ENCODE measurements at places on chromosomes 6 and 20.

DNA sequence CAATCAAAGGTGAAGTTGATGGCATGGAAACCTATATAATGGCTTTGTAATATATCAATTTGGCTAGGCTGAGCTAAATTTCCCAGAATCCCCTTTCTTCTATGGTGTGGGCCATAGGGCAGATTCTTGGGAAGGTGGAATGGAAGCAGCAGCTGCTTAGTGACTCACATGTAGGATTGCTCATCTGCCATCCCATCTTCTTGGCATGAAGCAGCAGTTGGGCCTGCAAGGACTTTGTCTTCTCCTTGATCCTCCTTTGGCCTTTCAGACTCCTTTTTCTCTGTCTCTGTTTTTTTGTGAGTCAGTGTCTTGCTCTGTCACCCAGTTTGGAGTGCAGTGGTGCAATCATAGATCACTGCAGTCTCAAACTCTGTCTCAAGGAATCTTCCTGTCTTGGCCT, 52.6 kb upstream of the CEP162 start:
- no peak for DNase-seq

DNA sequence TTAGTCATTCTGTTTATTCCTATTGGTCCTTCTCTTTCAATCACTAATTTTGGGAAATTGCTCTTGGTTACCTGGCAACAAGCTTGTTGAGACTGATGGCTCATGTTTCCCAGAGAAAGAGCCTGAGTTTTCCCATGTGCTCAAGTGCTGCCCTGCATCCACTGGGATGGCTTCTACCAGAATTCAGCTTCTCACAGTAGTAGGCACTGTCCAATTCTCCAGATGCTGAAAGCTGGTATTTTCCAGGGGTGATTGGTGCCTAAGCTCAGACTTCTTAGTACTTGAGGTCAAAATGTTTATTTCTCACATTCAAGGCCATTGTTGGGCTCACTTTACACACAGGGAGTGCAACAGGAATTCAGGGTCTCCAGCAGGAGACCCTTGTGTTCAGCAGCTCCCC, 29.1 kb upstream of the SLC2A12 start:
- DNase-seq = no peak

DNA sequence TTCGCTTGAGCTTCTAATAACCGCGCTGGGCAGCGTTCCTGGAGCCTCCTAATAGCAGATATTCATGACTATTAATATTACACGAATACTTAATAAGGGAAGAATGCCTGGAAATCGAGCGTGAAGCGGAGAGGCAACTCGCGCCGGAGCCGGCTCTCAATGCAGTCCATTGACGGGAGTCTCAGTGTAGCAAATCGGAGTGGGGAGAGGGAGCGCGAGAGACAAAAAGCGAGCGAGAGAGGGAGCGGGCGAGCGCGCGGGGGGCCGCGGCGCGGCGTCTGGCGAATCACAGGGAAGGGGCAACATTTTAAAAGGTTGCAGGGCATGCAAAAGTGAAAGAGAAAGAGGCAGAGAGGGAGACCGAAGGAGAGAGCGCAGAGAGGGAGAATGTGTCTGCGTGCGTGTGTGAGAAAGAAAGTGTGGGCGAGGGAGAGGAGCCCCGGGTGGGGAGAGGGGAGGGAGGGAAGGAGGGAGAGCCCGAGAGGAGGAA, 2.9 kb downstream of the TFAP2A start:
- peak; percentile 52 for DNase-seq

GRCh38 chr20:32886652-32887051, 27.9 kb downstream of the EFCAB8 start:
- no peak for DNase-seq

- no peak for DNase-seq
Measured at GRCh38 chr20:1757606-1758512, 100.3 kb upstream of the SIRPG start.

GRCh38 chr6:89353118-89353556, 615 bp upstream of the UBE2J1 start:
- DNase-seq = no peak

GRCh38 chr20:3635346-3635745, 27.9 kb downstream of the GFRA4 start:
- no peak for DNase-seq

DNA sequence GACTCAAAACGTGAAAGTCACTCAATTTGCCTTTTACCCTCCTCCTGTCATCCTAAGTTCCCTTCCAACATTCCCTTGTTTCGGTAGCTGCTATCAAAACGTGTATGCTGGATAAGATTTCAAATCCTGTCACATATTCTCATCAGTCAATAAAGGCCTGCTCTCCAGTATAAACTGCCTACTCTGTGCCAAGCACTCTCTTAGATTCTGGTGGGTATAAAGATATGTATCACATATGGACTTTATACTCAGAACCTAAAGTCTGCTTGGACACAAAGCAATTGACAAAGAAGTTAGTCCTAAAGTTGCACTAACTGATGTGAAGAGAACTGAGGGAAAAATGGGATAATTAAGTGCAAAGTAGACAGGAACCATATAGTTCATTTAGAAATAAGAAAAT, 476.6 kb upstream of the MARCKS start:
- DNase-seq = no peak

DNA sequence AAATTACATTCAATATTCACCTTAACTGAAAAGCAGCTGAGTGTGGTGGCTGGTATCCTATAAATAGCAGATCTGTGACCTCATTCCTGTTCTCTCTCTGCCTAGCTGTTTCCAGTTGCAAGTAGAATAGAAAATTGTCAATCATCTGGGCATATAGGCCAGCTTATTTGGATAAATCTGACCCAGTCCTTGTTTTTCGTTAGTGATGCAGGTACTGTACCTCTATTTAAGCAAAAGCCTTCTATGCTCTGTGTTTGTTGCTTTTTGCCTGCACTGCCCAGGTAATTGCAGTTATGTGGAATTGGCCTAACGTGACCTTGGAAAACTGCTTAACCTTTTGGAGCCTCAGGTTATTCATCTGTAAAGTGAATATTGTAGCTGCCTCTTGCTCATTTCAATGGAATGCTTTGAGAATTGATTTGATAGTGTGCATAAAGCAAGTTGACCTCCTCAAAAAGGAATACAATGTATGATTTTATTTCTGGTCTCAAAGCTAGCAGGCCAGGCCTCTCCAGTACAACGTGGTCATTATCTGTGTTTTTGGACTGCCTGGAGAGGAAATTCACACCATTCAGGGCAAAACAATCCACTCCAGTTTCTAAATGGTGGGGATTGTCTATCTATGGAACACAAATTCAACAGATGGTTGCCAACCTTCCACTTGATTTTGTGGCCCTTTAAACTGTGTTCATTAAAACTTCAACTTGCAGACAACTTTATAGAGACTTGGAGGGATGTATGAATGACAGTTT, 508.7 kb upstream of the CITED2 start:
- no peak for DNase-seq

- DNase-seq = no peak
Measured at GRCh38 chr6:7933794-7934193, 23.2 kb upstream of the TXNDC5 start.

DNA sequence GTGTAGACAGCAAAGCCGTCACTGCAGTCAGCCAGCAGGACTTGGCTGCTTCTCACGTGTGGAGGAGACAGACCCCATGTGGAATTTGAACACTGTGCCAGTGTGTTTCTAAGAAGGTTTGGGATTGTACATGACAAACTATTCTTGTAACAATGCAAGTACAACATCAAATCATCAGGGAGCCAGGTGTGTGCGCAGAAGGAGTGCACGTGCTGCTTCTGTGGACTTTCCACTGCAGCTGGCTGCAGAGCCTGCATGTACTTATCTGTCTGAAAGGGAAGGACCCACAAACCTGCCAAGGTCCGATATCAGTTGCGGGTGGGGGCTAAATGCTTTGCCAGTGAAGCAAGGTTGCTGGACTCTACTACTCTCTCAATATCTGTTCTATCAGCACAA, 211.6 kb downstream of the WDR27 start:
- DNase-seq = no peak

- no peak for DNase-seq
Measured at GRCh38 chr6:111683749-111684267, 78.1 kb upstream of the TRAF3IP2 start.

- DNase-seq = no peak
Measured at GRCh38 chr20:37220731-37221130, 40.9 kb downstream of the GHRH start.

GRCh38 chr20:62405981-62406513, 1.0 kb downstream of the CABLES2 start:
- no peak for DNase-seq

- peak; percentile 44 for DNase-seq
Measured at GRCh38 chr6:137094411-137095008, 49.7 kb upstream of the IL20RA start.

- no peak for DNase-seq
Measured at GRCh38 chr20:37980383-37980782, 52.9 kb downstream of the TTI1 start.

DNA sequence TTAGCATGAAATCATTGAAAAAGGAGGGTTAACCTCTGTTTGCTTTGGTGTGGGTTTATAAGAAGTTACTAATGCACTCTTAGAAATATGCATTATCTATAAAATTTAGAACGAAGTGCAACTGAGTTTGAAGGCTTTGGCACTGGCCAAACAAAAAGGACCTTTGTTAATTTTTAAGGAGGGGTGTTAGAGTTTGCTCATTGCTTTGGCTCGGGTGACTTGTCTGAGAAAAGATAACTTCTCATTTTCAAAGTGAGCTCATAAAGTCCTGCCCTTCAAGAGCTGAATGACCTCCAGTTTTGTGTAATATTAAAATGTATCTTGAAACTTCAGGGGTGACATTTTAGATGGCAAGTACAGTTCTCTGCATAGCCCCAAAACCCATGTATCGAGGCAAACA, 25.9 kb downstream of the NEDD9 start:
- no peak for DNase-seq

DNA sequence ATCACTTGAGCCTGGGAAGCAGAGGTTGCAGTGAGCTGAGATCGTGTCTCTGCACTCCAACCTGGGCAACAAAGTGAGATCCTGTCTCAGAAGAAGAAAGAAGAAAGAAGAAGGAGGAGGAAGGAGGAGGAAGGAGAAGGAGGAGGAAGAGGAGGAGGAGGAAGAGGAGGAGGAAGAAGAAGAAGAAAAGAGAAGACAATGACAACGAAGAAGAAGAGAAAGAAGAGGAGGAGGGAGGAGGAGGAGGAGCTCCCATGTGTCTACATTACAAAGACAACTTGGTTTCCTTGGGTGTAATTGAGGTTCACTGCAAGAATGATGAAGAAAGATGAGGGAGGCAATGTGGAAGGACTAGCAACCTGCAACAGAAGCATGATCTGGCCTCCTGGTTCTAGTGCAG, 21.3 kb upstream of the CEP85L start:
- no peak for DNase-seq

DNA sequence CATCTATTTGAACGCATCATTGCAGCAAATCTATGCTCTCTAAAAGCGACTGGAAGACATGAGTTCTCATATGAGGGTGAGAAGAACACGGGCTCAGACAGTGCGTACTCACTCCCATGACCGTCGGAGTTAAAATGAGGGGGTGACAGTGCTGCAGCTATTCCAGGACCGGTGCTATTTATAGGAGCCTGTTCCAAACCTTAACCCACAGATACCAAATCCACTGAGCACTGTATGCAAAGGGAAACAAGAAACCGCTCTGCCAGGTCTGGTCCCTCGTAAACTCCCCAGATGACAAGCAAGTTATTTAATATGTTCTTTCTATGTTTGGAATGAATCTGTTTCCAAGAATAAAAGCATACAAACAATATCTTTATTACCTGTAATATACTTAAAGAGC, 22.9 kb downstream of the PPP1R3G start:
- DNase-seq = no peak

- DNase-seq = peak; percentile 77
Measured at GRCh38 chr20:32761831-32762753, at the start of gene DNMT3B. Gene DNMT3B, plus strand, starts transcription at chr20:32762385. Its CDS starts 17,939 bp downstream, at chr20:32780324.

GRCh38 chr20:48787861-48788375, 39.9 kb downstream of the PREX1 start:
- DNase-seq = no peak

DNA sequence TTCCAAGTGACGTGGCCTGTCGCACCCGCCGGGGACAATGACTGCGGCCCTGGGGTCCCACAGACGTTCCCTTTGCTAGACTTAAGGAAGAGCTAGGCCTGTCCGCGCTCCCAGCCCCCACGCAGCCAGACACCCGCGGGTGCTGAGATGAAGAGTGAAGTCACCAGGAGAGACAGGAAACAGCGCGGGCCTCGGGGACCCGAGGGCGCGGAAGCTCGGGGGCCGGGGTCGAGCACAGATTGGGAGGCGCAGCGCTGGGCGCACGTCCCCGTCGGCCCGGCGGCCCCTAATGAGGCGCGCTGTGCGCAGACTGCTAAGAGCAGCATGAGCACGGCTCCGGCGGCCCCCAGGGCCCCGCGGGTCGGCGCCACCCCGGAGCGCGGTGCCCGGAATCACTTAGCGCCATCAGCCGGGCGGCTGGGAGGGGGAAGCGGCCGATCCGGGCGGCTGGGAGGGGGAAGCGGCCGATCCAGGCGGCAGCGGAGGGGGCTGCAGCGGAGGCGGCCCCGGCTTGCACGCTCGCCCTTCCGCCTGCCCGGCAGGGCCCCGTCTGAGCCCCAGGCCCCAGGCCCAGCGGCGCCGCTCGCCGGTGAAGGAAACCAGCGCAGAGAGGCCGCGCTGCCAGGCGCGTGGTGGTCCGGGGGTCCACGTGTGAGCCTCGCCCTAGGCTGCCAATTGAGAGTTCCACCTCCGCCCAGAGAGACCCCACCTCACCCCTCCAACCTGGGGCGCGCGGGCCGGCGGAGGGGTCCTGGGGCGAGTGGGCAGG, 8.3 kb upstream of the AVP start:
- DNase-seq = peak; percentile 63

- DNase-seq = no peak
Measured at GRCh38 chr6:33704215-33705066, 7.1 kb downstream of the UQCC2 start.

GRCh38 chr6:1689141-1689540, 79.4 kb downstream of the FOXC1 start:
- no peak for DNase-seq

GRCh38 chr6:18266523-18266912, 2.2 kb upstream of the DEK start:
- no peak for DNase-seq
